ENCODE measurements at places on chromosomes 6 and 20.

DNA sequence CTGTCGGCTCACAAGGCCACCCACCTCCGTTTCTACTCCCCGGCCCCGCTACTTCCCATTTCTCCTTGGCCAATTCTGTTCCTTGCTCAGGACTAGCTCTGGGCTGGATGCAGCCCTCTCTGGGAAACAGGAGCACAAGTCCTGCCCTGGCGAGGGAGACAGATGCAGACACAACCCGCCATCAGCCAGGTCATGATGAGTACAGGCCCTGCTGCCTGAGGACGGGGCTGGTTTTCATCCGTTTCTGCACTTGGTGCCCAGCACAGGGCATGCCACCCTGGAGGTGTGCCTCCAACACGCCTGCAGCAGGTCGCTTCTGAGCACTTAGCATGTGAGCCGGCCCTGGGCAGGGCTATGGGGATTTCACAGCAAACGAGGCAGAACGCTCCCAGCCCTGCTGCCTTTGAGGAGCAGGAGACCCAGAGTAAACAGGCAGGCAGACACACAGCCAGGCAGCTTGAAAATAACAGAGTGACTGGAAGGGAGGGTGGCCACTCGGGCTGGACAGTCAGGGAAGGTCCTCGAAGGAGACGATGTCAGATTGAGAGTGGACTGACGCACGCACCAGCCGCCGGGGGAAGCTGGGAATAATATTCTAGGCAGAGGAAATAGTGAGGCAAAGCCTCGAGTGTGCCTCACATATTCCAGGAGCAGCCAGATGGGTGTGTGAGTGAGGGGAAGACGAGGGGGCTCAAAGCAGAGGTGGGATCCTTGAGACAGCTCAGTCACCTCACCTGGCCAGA, 21.2 kb upstream of the VSTM2L start:
- no peak for DNase-seq

- DNase-seq, result no peak
Measured at GRCh38 chr6:117674503-117674902, 766 bp upstream of the NUS1 start.

DNA sequence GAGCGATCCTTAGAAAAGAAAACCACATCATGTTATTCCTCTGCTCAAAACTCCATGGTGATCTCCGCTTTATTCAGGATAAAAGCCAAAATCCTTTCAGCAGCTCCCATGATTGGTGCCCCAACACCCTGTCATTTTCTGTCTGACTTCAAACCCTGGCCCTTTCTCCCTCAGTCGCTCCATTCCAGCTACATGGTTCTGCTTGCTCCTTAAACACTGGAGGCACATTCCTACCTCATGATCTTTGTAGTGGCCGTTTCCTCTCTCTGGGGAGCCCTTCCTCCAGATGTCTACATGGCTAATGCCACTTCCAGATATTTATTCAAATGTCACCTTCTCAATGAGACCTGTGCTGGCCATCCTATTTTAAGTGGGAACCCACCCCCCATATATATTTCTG, 100.8 kb downstream of the CAP2 start:
- DNase-seq, result no peak

DNA sequence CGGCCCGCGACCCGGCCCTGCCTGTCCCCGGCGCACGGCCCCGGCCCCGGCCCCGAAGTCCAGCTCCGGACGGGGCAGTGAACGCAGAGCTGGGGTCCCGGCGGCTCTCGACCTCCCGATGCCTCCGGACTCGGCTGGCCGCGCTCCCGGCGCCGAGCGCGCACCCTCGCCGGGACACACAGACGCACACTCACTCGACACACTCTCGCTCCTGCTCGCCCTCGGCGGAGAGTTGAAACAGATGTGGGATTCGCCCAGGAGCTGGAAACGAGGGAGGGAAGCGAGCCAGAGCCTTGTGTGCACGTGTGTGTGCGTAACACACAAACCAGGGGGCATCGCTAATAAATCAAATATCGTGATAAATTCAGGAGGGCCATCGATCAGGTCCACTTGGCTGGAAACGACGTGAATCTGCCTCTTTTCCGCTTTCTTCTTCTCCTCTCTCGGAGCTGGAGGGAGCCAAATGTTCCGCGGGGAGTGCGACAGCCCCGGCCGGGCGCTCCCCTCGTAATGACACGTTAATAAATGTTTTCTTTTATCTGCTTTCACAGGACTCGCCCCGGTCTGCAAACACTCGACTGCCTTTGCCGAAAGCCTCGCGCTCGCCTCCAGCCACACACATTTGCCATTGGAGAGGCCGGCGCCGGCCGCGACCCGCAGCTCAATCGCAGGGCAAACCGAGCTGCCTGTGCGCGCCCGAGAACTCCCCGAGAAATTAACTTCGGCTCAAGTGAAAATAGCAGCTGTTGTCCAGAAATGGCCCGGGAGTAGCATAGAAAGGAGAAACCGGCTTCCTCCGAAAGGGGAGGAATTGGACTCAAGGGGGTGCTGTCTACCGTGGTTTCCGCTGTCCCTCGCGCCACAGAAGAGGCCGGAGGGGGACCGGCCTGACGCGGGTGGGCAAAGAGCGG, 828 bp upstream of the SULF2 start:
- peak; percentile 67 for DNase-seq

DNA sequence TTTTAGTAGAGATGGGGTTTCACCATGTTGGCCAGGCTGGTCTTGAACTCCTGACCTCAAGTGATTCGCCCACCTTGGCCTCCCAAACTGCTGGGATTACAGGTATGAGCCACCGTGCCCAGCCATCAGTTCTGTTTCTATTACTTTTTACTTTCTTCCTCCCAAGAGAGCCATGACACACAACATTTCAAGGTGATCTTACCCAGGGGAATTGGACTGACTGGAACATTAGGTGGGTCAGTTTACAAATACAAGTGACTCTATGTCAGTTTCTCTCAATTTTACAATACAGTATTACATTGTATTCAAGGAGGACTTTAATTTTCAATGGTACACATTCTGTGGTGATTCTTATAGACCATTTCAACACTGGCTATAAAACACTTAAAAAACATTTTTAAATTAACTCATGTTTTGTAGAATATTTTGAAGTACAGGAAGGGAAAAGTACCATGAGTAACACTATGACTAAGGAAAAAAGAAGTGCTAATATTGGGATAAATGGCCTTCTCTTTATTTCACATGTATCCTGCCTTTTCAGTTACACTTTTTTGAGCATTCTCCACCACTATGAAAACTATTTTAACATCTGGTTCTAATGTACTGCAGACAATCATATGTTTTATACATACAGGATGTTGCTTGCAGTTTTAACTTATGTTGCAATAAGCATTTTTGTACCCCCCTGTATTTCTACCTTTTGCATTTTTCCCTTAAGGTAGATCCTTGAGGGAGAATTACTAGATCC, 8.4 kb downstream of the TPBG start:
- DNase-seq, result no peak

- no peak for DNase-seq
Measured at GRCh38 chr6:138805016-138805765, 9.3 kb downstream of the ECT2L start.

DNA sequence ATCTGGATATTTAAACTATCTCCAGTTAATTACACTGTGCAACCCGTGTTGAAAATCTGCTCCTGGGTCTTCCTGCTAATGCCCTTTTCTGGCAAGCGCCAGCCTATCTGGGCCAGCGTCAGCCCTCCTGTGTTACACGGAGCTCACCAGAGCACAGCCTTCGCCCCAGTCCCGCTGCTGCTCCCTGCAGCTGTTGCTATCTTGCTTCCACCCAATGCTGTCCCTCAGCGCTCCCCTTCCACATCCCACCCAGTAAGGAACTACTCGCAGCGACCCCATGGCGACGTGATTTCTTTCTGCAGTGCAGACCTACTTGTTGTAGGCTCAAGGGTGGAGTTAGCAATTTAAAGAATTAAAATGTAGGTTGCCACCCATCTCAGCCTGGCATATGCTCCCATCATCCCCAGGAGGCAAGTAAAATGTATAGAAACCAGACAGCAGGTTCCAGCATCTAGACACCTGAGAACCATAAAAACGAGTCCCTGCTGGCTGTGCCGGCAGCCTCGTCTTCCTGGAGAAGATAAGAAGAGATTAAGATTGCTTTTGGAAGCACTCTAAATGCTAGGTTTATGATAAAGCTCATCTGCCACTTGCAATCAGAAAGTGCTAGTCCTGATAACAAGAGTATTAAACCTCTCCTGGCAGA, 254.3 kb upstream of the FOXQ1 start:
- DNase-seq, result no peak

GRCh38 chr6:136508725-136509392, 41.4 kb downstream of the MAP7 start:
- no peak for DNase-seq

DNA sequence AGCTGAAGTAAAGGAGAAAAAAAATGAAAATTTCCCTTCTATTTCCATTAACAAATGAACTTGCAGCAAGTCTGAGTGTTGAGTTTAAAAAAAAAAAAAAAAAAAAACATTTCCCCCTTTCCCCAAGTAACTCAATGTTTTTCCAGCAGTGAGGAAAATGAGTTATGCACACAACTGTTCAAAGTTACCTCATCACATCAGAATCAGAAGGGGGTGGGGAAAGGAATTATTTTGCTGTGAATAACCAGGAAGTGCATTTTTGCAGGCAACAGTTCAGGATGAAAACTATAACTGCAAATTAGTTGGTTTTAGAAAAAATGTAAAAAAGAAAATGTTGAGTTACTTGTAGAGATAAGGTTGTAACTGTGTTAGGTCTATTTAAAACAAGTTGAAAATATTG, 568.9 kb upstream of the CITED2 start:
- no peak for DNase-seq

GRCh38 chr6:121764493-121764892, 329.0 kb downstream of the GJA1 start:
- DNase-seq, result no peak

GRCh38 chr20:47665221-47665991, 119.9 kb downstream of the SULF2 start:
- no peak for DNase-seq

DNA sequence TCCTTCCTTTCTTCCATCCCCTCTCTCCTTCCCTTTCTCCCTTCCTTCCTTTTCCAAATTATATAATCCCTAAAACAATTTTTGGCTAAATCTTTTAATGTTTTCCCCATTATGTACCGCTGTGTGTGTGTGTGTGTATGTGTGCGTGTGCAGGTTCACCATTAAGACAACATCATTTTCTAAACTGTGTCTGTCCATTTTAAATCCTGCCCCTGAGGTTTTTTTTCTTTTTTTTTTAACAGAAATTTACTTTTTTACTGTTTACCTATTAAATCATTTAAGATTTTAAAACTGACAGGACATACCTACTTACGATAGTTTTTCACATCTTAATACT, 366.3 kb upstream of the EPHA7 start:
- no peak for DNase-seq

- DNase-seq, result no peak
Measured at GRCh38 chr20:39117491-39117890, 155.3 kb downstream of the DHX35 start.

- no peak for DNase-seq
Measured at GRCh38 chr6:49415358-49415757, 47.7 kb downstream of the MMUT start.

DNA sequence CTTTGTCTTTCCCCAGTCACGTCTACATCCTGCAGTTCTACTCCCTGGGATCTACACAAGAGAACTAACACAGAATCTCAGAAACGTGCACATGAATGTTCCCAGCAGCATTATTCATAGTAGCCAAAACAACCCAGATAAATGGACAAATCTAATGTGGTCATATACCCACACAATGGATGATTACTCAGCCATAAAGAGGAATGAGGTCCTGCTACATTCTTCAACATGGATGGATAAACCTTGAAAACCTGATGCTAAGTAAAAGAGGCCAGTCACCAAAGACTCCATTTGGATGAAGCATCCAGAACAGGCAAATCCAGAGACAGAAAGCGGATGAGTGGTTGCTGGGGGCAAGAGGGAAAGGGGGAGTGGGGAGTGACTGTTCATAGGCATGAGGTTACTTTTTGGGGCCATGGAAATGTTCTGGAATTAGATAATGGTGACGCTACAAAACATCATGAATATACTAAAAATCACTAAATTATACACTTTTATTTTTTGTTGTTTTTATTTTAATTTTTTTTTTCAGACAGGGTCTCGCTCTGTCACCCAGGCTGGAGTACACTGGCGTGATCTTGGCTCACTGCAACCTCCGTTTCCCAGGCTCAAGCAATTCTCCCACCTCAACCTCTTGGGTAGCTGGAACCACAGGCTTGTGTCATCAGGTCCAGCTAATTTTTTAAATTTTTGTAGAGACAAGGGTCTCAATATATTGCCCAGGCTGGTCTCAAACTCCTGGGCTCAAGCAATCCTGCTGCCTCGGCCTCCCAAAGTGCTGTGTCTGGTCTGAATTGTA, 50.8 kb upstream of the DSN1 start:
- DNase-seq, result no peak

DNA sequence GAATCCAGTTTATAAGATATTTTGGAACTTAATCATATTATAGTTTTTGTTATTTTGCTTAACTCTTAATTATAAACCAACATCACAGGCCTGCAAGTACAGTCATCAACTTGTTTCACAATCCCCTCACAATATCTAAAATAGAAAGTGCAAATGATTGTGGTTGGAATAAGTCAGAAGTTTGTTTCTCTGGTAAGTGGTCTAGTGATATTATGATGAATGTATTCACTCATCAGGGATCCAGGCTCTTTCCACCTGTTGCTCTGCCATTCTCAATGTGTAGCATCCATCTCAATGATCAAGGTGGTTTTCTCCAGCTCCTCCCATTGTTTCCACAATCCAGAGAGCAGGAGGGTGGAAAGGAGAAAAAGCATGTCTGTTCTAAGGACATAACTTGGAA, 54.2 kb downstream of the OPN5 start:
- no peak for DNase-seq

DNA sequence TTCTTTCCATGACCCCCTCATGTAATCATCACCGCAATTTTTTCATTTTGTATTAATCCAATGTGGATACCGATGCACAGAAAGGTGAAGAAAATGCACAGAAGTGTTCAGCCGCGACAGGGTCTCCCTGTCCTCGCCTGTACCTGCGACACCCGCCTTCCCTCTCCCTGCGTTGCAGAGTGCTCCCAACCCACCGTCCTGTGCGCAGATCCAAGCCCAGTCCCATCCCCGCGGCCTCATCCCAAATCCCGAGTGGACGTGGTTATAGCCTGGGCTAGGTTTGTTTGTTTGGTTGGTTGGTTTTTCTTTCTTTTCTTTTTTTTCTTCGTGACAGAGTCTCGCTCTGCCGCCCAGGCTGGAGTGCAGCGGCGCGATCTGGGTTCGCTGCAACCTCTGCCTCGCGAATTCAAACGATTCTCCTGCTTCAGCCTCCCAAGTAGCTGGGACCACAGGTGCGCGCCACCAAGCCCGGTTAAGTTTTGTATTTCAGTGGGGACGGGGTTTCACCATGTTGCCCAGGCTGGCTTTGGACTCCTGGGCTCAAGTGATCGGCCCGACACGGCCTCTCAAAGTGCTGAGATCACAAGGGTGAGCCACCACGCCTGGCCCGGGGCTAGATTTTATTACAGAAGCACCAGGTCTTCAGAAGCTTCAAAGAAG, 536 bp upstream of the RAET1G start:
- no peak for DNase-seq
